Stimulated activated CD4-positive, alpha-beta T cell treated with anti-CD3 and anti-CD28 coated beads, TNF-alpha, amount 100 ng/mL, for 1 hour (primary cell): ENCODE measurements at places on chromosomes 6 and 20.

- no peak for DNase-seq
These were observed 396.2 kb upstream of the SLC35B3 start for GRCh38 chr6:8831366-8832152.

DNA sequence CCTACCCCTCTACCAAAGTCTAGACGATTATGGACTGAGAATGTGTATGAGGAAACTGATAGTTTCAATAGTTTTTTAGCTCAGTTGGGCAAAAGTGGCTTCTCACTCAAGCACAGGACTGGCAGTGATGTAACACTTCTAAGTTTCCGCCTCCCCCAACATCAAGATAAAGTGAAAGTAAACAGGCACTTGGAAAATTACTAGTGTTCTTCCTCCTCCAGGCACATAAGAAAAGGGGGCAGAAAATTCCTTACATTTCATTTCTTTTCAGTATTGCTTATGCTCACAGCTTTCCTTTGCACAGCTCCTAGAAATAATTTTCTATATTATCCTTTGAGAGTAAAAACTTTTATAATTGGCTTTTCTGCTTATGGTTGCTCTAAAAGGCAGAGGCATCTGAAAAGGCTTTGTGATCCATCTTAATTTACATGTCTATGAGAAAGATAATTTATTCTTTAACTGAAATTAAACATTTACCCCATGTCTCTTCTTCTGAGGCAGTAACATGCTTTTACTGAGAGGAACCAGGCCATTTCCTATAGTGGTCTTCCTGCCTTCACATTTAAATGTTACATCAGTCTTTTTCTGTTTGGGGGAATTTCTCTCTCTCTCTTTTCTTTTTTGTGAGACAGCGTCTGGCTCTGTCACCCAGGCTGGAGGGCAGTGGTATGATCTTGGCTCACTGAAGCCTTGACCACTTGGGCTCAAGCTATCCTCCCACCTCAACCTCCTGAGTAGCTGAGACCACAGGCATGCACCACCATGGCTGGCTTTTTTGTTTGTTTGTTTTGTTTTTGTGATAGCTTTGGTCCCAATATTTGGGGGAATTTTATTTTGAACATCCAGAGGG is 65.0 kb upstream of the EEF1A1 start:
- DNase-seq, result no peak

GRCh38 chr20:17857639-17858449 is 110.8 kb downstream of the SNX5 start:
- DNase-seq, result no peak

DNA sequence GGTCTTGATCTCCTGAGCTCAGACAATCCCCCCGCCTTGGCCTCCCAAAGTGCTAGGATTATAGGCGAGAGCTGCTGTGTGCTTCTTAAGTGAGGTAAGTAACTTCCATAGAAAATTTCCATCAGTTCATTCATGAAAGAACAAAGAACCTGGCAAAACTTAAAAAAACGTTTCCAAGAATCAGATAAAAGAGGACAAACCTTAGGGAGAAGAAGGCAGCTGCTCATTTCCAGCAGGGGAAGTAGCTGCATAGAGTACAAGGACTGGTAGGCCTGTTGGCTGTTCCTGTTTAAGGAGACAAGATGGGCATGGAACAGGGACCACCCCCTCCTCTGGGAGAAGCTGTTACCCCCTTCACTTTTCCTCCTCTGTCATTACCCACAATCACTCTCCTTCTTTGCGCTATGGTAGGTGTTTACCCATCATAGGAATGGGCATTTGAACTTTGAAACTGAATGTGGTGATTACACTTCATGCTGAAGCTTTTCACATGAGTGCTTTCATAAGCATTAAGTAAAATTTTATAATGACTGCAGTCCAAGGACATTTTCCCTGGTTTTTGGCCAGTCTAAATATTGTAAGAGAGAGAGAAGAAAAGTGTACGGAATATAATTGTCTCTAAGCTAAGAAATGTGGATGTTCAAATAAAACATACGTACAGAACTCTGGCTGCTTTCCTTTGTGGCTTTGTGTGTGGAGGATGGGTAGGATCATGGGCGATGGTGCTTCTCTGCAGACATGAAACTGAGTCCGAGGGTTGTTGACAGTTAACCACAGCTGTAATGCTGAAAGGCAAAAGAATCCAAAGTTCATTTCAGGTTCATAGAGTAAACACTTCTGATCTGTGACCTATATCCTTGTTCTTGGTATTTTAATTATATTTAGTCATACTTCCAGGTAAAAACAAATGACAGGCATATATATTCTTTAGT is 56.4 kb downstream of the CCN2 start:
- no peak for DNase-seq

GRCh38 chr6:116073765-116074440 is 13.2 kb upstream of the FRK start:
- DNase-seq, result no peak

DNA sequence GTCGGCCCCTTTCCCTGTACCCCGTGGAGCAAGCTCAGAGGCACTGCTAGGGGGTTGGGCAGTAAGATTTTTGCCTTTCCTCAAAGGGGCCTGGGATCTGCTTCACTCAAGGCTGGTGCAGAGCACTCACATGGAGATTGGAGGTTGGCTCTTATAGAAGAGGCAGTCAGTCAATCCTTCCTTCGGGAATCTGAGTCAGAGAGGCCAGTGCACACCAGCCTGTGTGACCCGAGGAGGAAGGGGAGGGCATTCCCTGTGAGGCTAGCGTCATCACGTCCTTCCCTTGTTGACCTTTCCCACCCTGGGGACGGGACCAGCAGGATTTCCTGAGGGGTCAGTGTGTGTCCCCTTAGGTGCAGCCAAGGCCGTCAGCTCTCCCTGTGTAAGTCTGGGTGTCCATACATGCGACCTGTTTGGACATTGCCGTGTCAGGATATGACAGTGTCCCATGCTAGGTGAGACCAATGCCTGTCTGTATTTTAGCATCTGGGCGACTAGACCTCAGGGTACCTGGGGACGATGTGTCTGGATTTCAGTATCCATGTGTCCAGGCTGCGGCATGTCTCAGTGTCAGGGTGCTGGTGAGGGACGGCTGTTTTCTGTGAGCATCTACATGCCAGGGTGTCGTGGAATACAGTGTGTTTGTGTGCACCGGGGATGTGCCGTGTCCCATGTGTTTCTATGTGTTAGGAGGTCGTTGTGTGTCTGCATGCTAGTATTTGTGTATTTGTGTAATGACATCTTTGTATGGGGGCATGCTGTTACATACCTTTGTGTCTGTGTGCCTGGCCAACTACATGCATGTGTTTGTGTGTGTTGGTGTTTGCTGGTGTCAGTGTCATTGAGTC is 2.8 kb upstream of the ZNF512B start:
- no peak for DNase-seq

- no peak for DNase-seq
These were observed 25.5 kb upstream of the VEGFA start for GRCh38 chr6:43744491-43744890.

GRCh38 chr6:108557494-108558371 is 3.0 kb upstream of the FOXO3 start:
- DNase-seq, result peak; percentile 71

DNA sequence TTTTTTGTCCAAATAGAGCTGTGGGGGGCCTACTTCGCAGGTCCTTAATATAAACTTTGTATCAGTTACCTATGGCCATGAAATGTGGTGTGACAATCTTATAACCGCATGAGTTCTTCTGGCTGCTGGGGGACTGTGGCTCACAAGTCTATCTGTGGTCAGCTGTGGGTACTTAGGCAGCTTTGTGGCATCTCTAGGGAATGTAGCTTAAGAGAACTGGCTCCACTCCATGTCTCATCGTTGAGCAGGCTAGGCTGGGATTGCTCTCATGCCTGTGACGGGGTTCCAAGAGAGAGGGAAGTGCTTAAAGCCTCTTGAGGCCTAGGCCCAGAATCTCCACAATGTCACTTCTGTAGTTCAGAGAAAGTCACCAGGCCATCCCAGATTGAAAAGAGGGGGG is 140.5 kb downstream of the BTBD3 start:
- no peak for DNase-seq

- DNase-seq, result no peak
These were observed 251.9 kb upstream of the IRAK1BP1 start for GRCh38 chr6:78615430-78615904.

DNA sequence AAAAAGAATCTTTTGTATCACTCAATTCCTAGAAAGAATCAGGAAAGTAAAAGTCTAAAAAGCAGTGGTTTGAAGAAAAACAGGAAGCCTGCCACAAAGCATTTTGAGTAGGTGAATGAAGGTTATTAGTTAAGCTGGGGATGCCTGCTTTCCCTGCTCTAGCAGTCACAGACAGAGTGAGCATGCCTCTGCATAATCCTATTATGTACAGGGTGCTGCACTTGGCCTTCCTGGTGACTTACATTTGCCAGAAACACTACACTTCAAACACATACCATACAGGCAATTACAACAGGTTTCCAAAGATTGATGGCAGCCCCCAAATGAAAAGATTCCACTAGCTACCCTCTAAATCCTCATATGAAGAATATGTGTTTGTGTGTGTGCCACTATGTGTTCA is 130.8 kb downstream of the TPBG start:
- DNase-seq, result no peak

- DNase-seq, result no peak
These were observed 49.7 kb upstream of the TSHZ2 start for GRCh38 chr20:52922436-52922835.

DNA sequence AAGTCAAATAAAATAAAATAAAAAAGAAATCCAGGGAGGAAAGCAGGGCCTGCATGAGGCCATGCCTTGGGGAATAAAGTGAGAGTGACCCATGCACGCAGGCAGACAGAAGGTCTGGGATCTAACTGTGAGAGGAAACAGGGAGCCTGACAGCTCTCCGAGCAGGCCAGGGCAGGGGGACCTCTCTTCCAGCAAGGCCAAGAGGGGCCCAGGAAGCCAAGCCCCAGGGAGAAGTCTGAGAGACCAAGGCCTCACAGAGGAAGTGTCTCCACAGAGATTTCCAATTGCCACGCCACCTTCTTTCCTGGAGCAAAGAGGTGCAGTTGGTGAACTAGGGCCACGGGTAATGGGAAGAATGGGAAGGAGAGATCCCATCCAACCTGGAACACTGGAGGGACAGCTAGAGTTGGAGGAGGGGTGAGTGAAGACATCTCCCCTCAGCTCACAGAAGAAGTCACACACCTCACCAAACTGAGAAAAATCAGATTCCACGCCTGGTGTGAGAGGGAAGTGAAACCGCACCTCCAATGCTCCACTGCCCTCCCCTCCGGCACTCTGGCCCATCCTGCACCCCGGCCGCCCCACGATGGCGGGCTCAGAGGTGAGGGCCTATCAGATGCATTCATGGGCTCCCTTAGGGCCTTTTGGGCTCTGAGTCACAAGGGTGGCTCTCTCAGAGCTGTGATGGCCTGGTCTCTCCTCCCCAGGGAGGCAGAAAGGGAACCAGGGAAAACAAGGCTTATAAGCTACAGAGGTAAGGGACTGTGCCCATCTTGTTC is 25.1 kb upstream of the TAF8 start:
- DNase-seq, result no peak

GRCh38 chr6:138772596-138773176 is 883 bp upstream of the CCDC28A start:
- no peak for DNase-seq

DNA sequence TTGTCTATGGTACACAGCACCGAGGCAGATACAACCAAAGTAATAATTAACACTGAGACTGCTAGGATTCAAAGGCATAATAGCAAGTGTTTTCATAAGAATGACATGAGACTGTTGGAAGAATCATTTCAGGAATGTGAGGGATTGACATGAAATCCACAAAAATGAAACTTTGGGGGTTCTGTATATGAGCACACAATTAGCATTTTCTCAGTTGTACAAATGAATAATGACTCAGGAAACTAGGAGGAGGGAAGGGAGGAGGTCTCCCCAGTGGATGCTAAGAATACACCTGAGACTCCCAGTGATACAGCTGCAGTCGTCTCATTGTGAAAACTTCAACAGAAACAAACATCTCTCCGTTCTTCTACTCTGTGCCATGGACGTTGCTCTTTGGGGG is 428.4 kb upstream of the PLCB4 start:
- no peak for DNase-seq

- no peak for DNase-seq
These were observed 113.8 kb downstream of the BTBD9 start for GRCh38 chr6:38525888-38526287.

GRCh38 chr6:99349171-99350141 is at the start of gene FAXC:
TSS of gene FAXC (minus strand) at chr6:99349674. CDS start at chr6:99349372, 302 bp downstream.
- no peak for DNase-seq

- no peak for DNase-seq
These were observed 8.2 kb upstream of the HRH3 start for GRCh38 chr20:62227977-62228958.

DNA sequence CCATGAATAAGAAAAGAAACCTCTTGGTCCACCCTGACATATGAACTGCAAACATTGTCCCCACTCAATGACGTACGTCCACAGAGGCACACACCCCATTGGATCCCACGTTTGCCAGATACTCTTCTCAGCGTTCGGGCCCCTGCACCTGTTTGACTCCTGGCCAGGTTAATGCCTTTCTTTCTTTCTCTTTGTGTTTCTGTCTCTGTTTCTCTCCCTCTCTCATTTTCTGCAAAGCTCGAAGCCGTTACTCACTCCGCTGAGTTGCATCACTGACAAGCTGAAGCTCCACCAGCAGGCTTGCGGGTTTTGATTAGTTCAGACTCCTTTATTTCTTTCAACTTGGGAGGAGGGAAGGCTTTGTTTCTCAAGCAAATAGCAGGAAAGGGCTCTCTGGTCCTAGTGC is 135.5 kb upstream of the SUPT3H start:
- no peak for DNase-seq

DNA sequence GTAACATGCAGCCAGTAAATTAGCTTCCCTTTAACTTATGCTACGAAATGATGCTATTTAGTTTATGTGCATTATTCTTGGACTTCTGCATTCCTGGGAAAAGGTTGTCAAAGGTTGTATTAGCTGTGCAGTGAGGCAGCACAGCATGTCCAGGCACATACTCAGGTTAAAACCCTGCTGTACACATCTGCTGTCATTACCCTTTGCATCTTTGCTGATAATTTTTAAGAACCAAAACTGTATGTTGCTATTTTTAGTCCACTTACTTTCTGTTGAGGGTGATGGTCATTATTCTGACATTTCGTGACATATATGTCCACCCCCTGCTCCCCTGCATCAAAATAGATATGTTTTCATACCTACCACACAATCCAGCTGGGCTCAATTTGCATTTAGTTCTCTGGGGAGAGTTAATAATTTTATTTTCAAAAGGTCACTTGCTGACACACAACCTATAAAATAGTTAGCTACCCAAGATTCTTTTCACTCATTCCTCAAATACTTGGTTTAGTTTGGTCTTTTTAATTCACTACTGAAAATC is 142.5 kb upstream of the SPACA1 start:
- no peak for DNase-seq
